Esophagus squamous epithelium (tissue), 5 donors: ENCODE measurements at places on chromosomes 1 and 21.

DNA sequence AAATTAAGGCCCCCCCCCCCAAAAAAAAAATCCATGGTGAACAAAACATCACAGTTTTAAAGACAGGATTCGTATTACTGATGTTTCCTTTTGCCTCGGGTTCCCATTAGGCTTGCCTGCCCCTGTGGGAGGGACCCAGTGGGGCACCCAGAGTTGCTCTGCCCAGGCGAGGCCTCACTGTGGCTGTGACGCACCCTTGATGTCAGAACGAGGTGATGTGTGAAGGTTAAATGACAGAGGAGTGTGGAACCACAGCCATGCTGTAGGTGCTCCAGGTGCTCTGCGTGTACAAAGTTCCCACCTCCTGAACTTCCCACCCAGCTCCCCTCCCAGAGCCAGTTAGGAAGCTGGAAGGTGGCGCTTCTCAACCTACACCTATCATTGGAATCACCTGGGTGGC lies 37.9 kb downstream of the GRHL3 start:
- DNase-seq, result no peak

- no peak for DNase-seq
These were observed 13.5 kb downstream of the GSTM5 start for GRCh38 chr1:109725510-109725909.

DNA sequence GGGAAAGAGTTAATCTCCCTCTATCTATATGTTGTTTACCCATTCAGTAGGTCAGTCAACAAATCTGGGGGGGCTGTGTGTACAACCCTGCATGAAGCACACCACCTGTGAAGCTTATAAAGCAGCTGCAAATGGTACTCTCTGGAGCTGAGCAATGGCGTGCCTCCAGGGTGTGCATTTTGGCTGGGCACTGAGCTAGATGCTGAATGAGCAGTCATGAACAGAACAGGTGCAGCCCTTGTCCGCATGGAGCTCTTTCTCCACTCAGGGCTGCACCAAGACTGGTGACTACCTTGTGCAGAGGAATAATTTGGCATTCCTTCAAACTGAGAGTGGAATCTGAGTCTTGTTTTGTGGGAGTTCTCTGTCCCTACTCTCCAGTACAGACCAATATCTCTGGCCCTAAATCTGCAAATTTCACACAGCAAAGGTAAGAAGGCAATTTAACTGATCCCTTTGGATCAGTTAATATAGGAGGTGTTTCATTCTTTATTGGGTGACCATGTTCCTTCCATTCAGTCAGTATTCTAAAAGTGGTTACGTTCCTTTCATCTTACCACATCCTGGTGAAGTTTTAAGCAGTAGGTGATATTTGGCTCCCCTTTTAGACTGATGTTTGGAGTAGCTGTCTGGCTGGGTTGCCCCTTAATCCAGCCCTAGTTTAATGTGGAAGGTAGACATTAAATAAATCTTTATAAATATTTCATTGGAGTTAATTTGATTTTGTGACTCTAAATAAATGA lies 76.0 kb downstream of the GPR88 start:
- no peak for DNase-seq

GRCh38 chr1:94783342-94784189 lies 36.6 kb upstream of the SLC44A3 start:
- DNase-seq, result no peak

GRCh38 chr1:87757676-87758075 lies 429.0 kb downstream of the LMO4 start:
- DNase-seq, result no peak

DNA sequence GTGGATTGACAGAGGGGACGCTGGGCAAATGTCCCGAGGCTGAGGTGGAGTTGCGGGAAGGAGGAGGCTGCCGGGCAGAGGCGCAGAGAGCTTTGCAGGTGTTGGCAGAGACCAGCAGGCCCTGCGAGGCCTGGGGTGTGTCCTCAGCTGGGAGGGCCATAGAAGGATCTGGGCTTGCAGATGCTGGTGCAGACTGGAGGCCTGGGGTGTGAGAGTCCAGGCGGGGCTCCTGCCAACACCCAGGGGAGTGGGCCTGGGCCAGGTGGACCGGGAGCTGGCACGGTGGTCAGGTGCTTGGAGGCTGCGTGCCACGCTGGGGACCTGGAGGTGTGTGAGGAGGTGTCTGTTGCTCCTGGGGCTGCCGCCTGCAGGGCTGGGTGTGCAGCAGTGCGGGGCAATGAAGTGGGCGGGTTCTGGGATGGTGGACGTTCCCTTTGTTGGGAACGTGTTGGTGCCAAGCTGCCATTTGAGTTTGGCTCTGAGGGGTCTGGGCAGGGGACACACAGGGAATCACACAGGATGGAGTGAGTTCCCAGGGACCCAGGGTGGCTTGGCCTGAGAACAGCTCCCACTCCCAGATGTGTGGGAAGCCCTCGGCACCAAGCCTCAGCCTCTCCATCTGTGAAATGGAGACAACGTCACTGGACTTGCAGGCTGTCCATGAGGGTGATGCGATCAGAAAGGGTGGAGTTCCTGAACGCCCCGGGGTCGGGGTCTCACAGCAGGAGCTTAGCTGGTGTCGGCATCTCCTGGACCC lies 39.9 kb upstream of the POFUT2 start:
- DNase-seq, result no peak

- DNase-seq, result no peak
These were observed 7.1 kb downstream of the FNDC7 start for GRCh38 chr1:108719656-108720435.

- no peak for DNase-seq
These were observed 13.9 kb downstream of the DDX20 start for GRCh38 chr1:111769517-111770146.

- DNase-seq, result no peak
These were observed 18.8 kb upstream of the CITED4 start for GRCh38 chr1:40880813-40881549.

DNA sequence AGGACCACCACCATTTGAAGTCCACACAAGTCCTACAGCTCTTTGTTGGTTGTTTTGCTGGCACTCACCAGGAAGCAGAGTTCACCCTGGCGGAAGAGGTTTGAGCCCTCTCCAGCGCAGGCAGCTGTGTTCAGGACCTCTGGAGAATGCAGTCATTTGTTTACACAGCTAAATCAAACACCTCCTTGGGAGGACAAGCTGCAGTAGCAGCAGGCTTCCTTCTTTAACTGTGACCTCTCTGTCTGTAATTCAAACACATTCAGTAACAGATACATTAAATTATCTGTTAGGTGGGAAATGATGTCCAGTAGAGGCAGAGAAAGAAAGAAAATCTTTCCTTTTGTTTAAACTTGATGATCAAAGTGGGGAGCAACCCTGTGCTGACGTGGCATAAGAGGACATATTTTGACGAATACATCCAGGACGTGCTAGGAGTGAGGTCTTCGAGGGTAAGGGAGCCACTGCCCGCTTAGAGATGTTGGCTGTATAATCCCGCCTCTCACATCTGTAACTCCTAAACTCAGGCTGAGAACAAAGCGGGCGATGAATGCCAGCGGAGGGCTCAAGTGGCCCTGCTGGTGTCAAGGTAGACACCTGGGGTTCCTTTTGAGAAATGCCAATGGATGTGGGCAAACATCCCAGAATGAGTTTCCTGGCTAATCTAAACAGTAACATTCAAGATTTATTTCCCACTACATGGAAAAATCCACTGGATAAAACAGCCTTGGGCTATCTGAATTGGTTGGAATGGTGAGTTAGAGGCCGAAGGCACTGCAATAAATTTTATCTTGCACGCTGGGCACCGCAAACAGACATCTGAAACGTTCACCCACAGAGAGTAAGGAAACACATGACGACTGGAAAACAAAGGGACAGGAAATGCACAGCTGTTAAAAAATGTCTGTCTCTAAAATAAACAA lies 51.7 kb downstream of the ABCA4 start:
- no peak for DNase-seq

GRCh38 chr1:229410692-229411433 lies 23.0 kb downstream of the ACTA1 start:
- DNase-seq, result no peak

DNA sequence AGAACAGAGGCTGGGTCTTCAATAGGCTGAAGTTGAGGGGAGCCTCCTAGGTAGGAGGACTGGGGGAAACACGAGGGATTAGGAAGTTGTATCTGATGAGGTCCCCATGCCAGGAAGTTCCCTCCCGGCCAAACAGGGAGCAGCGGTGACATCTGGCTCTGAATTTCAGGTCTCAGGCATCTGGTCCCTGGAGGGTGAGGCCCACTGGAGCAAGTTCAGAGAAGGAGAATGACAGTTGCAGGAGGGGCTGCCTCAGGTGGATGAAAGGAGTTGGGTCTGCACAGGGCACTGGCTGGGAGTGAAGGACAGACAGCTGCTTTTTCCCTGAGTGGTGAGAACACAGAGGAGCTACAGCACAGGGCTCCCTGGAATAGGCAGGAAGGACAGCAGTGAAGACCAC lies 9.1 kb downstream of the TMEM9 start:
- no peak for DNase-seq

DNA sequence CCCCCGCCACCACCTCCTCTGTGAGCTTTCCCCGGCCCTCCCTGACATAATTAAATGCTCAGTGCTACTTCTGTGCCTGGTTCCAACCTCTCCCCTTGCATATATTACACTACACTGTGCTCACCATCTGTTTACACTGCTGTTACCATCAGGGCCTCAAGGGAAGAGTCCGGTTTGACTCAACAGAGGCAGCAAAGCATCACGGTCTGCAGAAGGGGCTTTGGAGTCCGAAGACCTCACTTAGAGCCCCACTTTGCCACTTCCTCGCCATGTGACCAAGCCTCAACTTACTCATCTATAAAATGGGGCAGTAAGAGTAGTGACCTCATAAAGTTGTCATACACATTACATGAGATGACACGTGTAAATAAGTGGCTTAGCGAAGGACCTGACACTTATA lies 27.4 kb downstream of the KCNN3 start:
- DNase-seq, result no peak

- no peak for DNase-seq
These were observed 49.1 kb upstream of the GNG12 start for GRCh38 chr1:67882196-67882958.

DNA sequence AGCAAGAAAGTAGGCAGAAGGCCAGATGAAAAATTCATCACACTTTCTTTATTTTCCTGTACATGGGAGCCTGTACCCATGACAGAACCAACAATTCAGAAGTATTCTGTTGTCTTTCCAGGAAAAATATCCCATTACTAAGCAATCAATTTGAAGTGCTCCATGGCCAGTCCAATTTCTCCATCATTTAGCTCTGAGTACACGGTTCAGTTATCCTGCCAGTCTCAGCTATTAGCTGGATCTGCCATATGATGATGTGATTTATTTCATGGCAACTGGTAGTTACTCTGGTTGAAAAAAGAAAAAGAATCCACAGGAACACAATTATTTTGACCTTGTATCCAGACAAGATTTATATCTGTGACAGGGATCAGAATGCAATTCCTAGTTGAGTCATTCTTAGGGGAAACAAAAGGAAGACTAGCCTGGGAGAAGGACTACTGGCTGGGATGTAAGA lies 70.6 kb upstream of the GORAB start:
- no peak for DNase-seq
